Stimulated activated CD4-positive, alpha-beta T cell treated with anti-CD3 and anti-CD28 coated beads, Interleukin-15, amount 100 ng/mL, for 1 hour (primary cell): ENCODE measurements at places on chromosomes 2 and 18.

DNA sequence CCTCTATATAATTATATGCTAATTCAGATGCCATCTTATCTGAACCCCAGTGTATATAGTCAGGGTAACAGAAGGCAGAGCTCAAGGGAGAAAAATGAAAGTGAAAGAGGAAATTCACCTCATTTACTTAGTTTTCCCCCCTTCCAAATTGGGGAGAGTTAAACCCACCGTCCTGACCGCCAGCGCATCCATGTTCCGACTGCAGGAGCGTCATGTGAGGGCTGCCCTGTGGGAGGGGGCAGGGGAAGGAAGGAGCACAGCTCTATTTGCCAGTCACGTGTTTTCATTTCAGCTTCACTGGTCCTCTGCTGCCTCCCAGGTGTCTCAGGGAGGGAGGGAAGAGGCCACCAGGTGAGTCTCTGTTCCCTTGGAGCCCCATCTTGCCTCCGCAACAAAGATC, 13.2 kb downstream of the CNNM4 start:
- no peak for DNase-seq

GRCh38 chr2:98556344-98557033, 51.8 kb downstream of the COA5 start:
- no peak for DNase-seq

GRCh38 chr2:21972586-21972985, 848.8 kb downstream of the TDRD15 start:
- DNase-seq, result no peak

DNA sequence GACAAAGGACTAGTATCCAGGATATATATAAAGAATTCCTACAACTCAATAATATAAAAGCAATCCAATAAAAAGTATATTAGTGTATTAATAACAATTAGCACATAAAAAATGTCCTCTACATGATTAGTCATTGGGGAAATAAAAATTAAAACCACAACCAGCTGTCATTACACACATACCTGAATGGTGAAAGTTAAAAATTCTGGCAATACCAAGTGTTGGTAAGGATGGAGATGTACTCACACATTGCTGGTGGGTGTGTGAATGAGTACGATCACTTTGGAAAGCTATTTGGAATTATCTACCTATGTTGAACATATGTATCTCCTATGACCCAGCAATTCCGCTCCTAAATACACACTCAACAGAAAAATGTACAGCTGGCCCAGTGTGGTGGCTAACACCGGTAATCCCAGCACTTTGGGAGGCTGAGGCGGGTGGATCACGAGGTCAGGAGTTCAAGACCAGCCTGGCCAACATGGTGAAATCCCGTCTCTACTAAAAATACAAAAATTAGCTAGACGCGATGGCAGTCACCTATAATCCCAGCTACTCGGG, 14.3 kb upstream of the NOL10 start:
- DNase-seq, result no peak

- no peak for DNase-seq
Measured at GRCh38 chr18:12768625-12769024, 65.8 kb downstream of the PSMG2 start.

DNA sequence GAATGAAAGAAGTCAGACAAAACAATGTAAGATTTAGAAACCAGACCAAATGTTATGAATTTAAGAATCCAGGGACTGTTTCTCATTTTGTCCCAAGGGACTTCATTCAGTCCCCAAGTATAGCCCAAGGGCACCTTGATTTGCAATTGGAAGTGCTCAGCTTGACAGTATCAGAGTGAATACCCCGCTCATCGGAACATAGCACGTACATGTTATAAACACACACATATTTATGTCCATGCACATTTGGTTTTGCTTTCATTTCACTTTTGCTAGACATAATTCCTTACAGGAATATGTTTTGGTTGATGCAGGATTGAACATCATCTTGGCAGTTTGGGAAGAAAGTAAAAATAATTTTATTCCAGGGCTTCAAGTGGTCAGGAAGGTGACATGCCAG, 100.2 kb downstream of the PID1 start:
- DNase-seq, result no peak

DNA sequence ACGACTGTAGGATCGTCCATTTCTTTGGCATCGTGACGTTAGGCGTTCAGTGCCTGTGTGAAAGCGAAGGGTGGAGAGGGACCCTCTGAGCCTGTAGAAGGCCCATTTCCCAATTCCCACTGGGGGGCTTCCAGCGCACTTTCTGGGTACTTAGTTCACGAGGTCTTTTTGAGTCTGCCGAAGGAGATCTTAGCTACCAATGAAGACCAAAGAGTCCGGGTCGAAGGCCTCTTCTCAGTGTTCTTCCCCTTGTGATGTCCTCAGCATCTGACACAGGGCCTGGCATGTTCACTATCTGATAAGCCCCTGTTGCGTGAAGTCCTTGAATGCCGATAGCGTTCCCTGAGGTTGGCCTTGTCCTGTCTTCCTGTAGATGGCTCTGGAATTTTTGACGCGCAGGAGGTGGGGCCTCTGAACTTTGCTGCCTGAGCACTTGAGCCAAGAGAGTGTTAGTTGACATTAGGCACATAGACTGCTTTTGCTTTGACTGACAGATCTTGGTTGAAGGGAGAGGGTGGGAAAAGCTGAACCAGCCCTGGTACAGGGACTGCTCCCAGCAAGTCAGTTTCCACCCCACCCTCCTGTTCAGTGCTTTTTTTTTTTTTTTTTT, 52.8 kb downstream of the LDLRAD4 start:
- no peak for DNase-seq

DNA sequence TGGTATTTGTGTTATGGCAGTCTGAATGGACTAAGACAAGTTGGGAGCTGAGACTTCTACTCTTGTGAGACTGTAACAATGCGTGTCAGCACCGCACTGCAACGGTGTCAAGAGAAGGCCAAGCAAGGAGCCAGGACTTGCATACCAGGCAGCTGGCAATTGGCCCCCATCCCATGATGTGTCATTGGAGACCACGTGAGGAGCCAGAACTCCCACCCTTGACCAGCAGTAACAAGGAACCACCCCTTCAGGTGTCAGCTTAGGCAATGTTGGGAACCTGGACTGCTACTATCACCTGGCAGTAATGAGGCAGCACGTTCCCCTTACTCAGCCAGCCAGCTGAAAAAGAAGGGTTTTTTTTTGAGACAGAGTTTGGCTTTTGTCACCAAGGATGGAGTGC, 32.7 kb upstream of the AGFG1 start:
- DNase-seq, result no peak

DNA sequence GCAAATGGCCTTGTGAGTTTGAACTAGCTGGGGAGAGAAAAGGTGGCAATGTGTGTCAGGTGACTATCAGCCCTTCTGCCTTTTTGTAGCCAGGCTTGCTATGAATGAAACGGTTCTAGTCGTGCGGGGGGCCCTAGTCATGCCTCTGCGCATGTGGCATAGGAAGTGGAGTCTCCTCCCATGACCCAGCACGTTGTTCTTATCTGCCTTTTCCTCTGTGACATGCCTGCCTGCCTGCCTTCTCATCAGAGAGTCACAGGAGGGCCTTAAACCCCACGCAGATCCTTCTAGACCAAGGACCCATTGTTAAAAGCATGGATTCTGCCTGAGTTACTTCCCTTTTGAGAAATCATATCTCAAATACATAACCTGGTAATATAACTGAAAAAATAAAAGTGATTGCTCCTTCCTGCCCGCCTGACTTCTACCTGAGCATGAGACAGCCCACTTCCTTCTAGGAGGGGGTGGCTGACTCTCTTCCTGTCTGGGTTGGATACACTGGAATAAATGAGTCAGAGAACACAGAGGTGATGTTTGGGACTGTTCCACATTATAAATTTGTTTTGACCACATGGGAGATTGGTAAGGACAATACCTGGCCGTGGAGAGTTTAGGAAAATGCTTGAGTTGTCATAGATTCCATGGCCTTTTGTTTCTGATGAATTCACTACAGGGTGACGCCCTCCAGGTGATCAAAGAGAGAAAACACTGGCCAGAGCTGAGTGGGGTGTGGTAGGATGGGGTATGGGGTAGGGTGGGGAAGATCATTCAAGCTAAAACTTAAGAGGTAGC, 49.8 kb downstream of the FBLN7 start:
- peak; percentile 66 for DNase-seq

- no peak for DNase-seq
Measured at GRCh38 chr18:73087282-73087977, 219.6 kb upstream of the NETO1 start.
